ENCODE measurements at places on chromosomes 3 and 15. TPM values are rescaled to one million over a fixed set of nuclear protein-coding genes. Genes with fewer than 3 reads are reported as not detected.

IL17RE gene
- total RNA-seq: 8.1 TPM

SNTN gene
- not detected for total RNA-seq

CHRNA5 gene
- total RNA-seq: not detected

GCSAM gene
- 0.40 TPM for total RNA-seq

GOLGA8T gene
- 1.2 TPM for total RNA-seq

GPR176 gene
- total RNA-seq: 15.0 TPM

ATP1B3 gene
- 94.1 TPM for total RNA-seq

SH2D7 gene
- total RNA-seq: not detected

MST1R gene
- total RNA-seq: 3.5 TPM

PFKFB4 gene
- total RNA-seq: 3.1 TPM

NPAP1 gene
- 2.0 TPM for total RNA-seq

WDR93 gene
- total RNA-seq: 2.3 TPM

OXTR gene
- 0.13 TPM for total RNA-seq

ANKRD63 gene
- 2.1 TPM for total RNA-seq

TMEM207 gene
- total RNA-seq: not detected

GAP43 gene
- total RNA-seq: not detected

SH3GL3 gene
- total RNA-seq: 0.40 TPM

THRB gene
- 14.9 TPM for total RNA-seq

EPHB1 gene
- 3.8 TPM for total RNA-seq

LHFPL4 gene
- 0.11 TPM for total RNA-seq

SNX22 gene
- 102 TPM for total RNA-seq

DGKG gene
- 14.5 TPM for total RNA-seq

PDZRN3 gene
- 8.3 TPM for total RNA-seq

POPDC2 gene
- total RNA-seq: 4.9 TPM

MORC1 gene
- total RNA-seq: not detected

HTR3E gene
- total RNA-seq: not detected

LMAN1L gene
- not detected for total RNA-seq

DUOX1 gene
- total RNA-seq: 201 TPM

RNF123 gene
- total RNA-seq: 32.9 TPM

OCA2 gene
- total RNA-seq: 11.6 TPM

Measured in thyroid gland (tissue), 4 donors.